ENCODE measurements at places on chromosomes 1 and 21.

- DNase-seq = no peak
Observed at GRCh38 chr21:27202301-27202700, 235.4 kb upstream of the ADAMTS5 start.

- DNase-seq = no peak
Observed at GRCh38 chr1:200355801-200356200, 54.0 kb downstream of the ZNF281 start.

GRCh38 chr1:64864018-64864940 is 102.1 kb downstream of the JAK1 start:
- peak; percentile 81 for DNase-seq

GRCh38 chr1:155499263-155499662 is 63.3 kb downstream of the ASH1L start:
- DNase-seq = no peak

- DNase-seq = no peak
Observed at GRCh38 chr1:154565876-154566275, 1.7 kb upstream of the CHRNB2 start.

DNA sequence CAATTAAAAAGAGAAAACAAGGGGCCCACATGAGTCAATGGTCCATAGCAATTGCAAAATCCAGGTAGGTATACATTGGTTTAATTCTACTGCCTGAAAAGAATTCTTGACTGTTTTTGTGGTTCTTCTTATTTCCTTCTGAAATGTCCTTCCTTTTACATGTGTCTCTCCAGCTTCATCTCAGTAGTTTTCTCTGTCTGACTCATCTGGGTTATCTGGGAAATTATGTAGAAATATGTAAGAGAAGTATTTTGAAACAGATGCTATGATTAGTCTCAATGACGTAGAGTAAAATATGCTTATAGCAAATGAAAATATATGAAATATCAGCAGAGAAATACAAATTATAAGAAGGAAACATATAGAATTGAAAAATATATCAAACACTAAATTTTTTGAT is 953.2 kb downstream of the BRINP3 start:
- DNase-seq = no peak

GRCh38 chr1:76153841-76154205 is 79.3 kb downstream of the ST6GALNAC3 start:
- no peak for DNase-seq

DNA sequence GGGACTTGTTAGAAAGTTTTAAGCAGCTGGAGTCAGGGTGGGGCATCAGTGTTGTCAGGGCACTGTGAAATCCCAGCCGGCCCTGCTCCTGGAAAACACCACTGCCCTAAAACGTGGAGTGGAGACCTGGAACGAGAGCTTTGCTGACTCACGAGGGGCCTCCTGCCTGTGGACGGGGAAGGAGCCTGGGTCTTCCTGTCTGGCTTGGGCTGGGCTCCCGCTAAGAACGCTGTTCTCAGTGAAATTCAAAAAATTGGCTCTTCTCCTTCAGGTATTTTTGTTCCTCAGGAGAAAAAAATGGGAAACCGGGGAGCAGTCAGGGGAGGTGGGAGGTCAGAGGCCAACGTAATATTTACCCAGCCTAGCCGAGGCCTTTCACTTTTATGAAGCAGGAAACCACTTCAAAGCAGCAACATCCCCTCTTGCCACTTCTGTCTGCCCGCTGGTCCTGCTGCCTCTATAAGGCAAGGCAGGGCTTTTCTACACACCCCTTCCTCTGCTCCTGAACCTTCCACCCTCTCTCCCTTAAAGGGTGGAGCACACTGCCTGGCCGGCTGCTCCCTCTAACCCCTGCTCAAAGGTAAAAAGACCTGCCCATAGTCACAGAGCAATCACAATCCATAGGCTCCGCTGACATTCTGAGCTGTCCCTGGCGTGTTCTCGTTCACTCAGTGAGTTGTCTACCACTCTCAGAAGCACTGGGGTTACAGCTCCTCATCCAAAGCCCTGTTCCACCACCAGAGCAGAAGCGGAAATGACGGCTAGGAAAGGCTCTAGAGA is 8.0 kb downstream of the PLXNA2 start:
- DNase-seq = no peak

GRCh38 chr1:89711140-89711778 is 78.3 kb downstream of the LRRC8C start:
- DNase-seq = no peak

- DNase-seq = no peak
Observed at GRCh38 chr1:239758756-239759155, 332.9 kb upstream of the FMN2 start.

- DNase-seq = peak; percentile 14
Observed at GRCh38 chr1:38586993-38587646, 272.5 kb downstream of the RRAGC start.

- DNase-seq = no peak
Observed at GRCh38 chr1:47521034-47521881, 83.4 kb downstream of the FOXD2 start.
